Posterior cingulate gyrus (tissue), 11 donors: ENCODE measurements at places on chromosomes 1 and 21.

DNA sequence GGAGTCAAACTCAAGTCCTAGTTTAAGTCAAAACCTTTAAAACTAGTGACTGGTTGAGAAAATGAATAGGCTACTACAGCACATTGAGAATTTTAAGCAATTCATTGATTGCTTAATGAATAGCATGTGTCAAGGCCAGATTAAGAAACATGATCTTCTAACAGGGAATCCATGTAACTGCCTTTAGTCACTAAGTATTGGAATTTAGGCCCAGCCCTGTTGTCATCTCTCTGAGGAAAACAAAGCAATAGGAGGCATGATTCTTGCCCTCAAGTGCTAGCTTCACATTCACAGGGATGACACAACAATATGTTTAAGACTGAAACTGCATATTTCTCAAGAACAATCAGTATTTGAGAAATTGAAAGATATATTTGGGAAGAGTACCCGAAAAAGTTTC lies 70.0 kb upstream of the PTGS2 start:
- no peak for DNase-seq

DNA sequence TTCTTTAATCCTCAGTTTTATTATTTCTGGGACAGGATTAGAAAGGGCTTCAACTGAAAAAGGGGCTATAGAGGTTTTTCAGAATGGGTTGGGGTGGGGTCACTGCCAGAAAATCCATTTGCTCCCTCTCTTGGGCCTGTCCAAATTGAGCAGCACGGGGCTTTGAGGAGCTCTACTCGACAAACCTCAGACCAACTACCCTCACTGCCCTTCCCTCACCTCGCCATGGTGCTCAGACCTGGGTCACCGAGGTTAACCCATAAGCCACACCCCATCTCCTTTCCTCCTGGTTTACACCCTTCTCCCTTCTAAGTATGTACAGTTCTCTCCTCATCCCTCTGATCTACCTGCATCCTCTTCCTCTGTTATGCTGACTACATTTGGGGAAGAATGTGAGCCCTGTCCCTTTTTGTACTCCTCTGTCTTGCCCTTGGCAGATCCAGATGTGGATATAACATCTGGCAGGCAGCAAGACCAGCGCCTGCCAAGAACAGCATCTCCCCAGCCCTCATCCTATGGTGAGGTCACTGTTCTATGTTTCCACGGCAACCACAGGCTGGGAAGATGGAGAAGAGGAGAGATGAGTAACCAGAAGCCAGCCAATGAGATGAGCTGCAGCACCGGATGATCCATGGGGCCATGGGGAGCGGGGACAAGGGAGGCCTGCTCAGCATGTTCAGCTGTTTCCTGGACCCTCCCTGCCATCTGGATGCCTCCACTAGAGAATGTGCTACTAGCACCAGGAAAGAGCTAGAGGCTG lies 3.7 kb upstream of the FABP3 start:
- peak; percentile 99 for DNase-seq

DNA sequence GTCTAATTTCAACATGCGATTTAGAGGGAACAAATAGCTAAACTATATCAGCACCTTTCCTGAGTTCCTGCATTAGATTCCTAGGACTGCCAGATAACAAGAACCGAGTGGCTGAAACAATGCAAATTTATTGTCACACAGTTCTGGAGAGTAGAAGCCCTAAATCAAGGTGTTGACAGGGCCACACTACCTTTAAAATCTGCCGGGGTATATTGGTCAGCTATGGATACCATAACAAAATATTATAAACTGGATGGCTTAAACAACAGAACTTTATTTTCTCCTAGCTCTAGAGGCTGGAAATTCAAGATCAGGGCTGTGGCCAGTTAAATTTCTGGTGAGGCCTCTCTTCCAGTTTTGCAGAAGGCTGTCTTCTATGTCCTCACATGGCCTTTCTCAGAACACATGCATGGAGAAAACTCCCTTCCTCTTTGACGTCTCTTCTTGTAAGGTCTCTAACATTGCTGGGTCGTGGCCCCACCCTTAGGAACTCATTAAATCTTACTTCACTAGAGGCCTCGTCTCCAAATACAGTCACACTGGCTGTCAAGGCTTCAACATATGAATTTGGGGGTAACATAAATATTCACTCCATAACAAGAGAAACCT lies 144.3 kb downstream of the FCRL5 start:
- DNase-seq: no peak

DNA sequence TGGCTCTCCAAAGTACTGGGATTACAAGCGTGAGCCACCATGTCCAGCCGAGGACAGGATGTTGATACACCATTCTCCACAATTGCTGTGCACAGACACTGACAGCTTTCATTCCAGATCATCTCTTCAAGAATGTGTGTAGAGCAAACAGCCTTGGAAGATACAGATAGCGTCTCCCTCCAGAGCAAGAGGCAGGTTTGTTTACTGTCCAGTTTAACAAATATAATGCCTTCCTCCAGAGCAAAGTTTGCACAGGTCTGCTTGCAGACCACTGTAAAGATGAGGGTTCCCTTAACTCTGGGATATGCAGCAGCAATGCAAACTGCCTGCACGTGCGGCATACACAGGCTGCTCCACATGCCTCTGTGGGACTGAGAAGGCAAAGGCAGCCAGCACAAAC lies 4.6 kb downstream of the TMPRSS3 start:
- DNase-seq: peak; percentile 2

DNA sequence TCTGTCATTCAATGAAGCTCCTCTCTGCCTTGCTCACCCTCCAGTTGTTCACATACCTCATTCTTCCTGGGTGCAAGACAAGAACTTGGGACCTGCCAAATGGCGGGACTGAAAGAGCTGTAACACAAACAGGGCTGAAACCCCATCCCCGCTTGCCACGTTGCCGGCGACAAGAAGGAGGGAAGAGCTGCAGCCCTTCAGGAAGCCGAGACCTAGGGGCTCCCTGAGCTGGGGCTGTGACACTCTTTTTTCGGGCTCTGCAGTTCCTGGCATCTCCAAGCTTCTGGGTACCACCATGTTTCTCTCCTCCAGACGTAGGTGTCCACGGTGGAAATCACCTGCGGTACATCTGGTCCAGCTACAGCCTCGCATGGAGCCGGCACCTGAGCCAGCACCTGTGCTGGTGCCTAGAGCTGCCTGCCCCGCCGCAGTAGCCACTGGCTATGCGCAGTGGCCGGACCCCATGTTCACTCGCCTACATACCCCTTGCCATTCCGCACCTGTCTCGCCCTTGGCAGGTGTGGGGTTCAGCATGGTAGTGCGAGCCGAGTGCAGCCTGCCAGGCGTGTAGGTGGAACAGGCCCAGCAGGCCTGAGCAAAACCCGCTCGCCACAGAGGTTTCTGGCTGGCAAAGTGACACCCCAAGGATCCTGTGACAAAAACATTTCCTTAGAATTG lies 367.0 kb upstream of the NEGR1 start:
- no peak for DNase-seq

GRCh38 chr1:53250325-53250724 lies 12.0 kb upstream of the MAGOH start:
- no peak for DNase-seq

DNA sequence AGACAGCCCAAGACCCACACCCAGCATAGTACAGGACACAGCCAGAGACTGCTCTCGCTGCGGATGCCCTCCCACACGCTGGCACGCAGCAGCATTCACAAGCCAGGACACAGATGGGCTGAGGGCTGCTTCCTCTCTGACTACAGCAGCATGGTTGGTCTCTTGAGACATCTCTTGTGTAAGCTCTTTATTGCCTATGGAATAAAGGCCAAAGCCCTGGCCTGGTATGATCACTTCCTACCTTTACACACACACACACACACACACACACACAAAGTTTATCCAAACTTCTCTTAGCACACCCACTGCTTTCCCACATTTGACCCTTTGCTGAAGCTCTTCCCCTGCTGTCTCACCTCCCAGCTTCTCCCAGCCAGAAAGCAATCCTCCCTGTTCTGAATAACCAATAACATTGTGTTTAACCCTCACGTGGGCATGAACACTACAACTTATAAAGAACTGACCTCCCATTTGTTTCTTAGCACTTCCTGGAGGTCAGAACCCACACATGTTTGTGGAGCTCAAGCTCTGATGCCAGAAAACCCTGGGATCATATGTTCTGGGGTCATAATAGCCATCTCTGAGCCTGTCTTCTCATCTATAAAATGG lies 1.2 kb upstream of the LUZP1 start:
- peak; percentile 94 for DNase-seq

DNA sequence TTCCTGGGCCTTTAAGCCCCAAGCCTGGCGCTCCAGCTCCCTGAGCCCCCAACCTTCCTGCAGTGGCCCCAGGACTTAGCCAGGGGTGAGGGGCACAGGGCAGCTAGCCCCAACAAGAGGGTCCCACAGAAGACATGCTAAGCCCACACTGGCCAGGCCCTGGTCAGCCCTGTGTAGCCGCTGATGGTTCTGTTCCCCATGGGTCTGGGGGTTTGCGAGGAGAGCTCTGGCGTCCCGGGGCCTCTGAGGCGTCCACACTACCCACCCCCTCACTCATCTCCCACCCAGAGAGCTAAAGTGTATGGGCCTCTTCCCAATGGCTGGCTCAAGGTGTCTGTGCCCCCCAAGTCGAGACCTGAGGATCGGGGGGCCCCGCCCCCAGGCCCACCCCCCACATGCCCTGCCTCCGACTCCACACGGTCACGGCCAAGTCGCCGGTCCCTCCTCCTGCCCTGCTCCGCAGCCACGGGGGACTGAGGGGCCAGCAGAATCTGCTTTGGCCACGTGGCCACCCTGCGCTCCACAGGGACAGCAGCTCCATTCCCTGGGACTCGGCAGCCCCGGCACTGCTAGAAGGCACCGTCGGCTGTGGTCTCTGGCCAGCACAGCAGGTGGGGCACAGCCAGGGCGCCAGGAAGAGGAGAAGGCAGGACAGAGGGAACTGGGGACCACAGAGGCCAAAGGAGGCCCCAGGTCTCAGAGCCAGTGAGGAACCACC lies 7.8 kb downstream of the TNFRSF18 start:
- peak; percentile 46 for DNase-seq

GRCh38 chr1:45999507-45999906 lies 132.9 kb downstream of the PIK3R3 start:
- DNase-seq: no peak

- DNase-seq: no peak
Measured at GRCh38 chr1:149843431-149844041, 55.8 kb upstream of the BOLA1 start.

DNA sequence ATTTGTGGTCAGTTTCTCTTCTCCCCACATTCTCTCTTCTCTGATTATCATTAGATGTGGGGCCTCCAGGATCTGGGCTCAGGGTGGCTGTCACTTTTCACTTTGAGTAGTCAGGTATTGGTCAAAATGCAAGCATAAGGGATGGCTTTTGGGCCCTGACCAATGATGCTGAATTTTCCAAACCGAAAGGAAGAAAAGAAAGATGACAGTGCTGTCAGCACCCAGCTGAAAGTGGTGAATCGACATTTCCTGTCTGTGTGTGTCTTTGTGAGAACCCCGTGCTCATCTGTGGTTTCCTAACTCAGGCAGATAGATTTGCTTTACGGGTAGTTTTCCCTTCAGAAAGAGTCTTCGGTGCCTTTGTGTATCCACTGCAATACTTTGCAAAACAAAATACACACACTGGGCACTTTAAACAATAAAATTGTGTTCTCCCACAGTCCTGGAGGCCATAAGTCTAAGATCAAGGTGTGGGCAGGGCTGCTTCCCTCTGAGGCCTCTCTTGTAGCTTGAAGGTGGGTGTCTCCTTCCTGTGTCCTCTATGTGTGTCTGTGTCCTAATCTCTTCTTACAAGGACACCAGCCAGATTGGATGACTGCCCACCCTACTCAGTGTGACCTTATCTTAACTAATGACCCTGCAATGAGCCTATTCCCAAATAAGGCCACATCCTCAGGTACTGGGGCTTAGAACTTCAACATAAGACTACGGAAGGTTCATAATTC lies 274.8 kb upstream of the AJAP1 start:
- no peak for DNase-seq

GRCh38 chr1:44425341-44426082 lies 20.5 kb downstream of the RNF220 start:
- no peak for DNase-seq

DNA sequence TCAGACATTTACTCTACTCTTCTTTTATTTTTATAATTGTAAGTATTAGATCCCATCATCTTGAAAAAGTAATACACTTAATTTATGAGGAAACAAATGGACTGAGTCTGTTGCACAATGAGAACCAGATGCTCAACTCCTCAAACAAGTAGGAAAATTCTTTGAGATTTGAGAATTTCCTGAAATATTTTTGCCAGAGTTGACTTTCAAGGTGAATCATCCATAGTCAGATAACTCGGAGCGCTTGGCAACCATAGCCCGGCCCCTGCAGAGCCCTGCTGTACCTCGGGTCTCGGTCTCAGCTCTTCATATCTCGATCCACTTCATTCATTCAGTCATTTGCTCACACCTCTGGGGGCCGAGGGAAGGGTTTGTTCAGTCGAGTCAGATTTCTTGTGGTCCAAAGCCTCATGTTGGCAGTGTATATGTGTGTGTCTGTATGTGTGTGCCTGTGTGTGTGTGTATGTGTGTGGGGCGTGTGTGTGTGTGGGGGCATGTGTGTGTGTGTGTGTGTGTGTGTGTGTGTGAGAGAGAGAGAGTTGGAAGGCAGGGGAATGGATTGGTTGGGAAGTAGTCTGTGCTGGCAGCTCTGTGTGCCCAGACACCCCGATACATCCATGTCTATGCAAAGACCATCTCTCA lies 18.1 kb upstream of the PCP4 start:
- DNase-seq: no peak

- DNase-seq: no peak
Measured at GRCh38 chr1:48092401-48092800, 95.2 kb upstream of the TRABD2B start.

DNA sequence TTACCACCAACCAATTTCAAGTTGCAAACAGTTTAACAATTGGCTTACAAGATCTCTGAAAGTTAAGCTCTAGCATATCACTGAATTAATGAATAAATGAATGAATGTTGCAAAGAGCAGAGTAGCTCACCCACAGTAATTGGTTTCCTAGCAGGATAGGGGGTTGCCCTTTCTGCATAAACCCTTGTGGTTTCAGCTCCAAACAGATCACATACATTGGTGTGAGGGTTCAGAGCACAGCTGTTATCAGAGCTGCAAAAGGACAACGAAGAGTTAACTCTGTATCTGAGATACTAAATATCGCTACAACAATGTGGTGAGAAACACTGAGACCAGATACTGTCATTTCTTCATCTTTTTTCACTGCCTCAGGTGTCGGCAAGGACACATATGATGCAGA lies 46.6 kb downstream of the NTNG1 start:
- no peak for DNase-seq

- DNase-seq: no peak
Measured at GRCh38 chr21:45454060-45454925, 49.3 kb downstream of the COL18A1 start.

DNA sequence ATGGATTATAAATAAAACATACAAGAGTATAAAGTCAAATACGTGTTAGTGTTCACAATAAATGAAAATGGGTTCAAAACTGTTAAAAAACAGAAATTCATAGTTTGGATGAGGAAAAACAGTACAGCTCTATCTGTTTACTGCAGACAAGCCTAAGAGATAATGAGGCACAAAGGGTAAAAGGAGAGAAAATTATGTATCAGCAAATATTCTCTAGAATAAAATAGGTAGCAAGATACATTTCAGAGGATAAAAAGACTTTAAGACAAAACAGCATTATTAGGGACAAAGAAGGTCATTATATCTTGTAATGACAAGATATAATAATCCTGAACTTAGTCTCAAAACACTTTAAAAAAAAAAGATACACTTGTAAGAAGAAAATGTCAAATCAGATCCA lies 123.1 kb downstream of the EPHB2 start:
- DNase-seq: no peak
